Stimulated activated CD8-positive, alpha-beta memory T cell treated with anti-CD3 and anti-CD28 coated beads, Interleukin-4, amount 100 ng/mL, for 1 hour (primary cell): ENCODE measurements at places on chromosomes 4 and X.

GRCh38 chr4:131644619-131645018 is 1504.5 kb upstream of the PCDH10 start:
- no peak for DNase-seq

- DNase-seq, result no peak
Observed at GRCh38 chrX:54786967-54787366, 11.1 kb downstream of the ITIH6 start.

DNA sequence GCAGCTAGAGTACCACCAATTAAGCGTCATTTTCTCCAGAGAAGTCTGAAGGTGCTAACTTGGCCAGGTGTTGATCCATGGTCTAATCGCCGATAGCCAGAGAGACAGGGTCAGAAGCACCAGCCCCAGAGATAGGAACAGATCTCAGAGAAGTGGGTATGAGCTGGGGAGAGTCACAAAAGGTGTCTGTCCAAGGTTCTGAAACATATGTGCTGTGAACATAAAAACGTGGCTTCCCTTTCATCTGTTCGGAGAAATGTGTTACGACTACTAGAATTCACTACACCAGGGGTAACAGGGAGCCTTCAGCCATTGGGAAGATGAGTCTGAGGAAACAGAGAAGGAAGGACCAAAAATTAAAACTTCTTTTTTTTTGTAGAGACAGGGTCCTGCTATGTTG is 91.3 kb downstream of the FBXL5 start:
- no peak for DNase-seq

DNA sequence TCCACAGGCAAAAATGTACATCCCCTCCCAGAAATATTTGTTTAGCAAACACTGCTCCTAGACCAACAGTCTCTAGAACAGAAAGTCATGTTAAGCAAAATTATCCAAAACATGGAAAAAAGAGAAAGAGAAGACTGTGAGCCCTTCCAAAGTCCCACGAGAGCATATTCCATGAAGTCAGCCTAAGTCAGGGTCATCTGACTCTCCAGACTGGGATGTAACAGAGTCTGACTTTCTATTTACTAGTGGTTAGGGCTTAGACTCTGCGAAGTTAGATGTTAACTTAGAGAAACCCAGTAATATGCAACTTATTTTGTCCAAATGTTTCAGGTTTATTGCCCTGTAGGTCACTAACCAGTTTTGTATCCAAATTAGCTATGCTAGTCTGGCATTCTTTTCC is 102.3 kb downstream of the MID1 start:
- DNase-seq, result no peak

DNA sequence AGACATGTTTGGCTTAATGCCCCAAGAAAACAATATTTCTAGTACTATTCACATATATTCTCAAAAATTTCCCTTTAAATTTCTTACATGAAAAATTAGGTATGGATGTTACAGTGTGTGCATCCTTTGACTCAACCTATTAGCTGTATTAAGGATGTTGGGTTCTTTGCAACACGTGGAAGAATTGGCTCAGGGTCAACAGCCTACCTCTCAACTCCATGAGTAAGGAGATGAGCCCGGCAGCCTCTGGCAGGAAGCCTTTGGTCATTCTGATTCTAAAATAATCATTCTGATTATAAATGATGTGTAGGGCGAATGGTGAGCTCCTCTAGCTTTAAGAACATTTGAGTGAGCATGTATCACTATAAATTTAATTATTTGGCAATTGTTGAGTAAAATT is 148.0 kb upstream of the WDFY3 start:
- DNase-seq, result no peak

GRCh38 chr4:153832054-153832453 is 43.2 kb upstream of the SFRP2 start:
- DNase-seq, result no peak

DNA sequence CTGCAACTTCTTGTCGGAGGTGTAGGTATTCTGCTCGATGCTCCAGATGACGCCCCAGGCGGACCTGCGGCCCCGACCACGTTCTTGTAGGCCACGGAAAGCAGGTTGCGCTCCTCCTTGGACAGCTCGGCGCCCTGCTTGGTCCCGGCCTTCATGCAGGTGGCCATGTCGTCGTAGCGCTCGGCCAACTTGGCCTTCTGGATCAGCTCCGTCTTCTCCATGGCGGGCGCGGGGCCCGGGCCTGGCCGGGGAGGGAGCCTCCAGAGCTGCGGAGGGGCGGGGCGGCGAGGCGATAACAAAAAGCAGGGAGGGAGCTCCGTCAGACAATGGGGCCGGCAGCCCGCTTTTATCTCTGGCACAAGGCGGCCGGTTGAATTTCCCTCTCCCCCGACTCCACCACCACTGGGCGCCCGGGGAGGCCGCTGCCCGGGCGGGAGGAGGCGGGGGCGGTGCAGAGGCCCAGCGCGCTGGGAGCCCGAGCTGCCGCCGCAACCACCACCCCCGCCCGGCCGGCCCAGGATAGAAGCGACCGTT is 28.3 kb upstream of the DRP2 start:
- DNase-seq, result no peak
